Left renal cortex interstitium (tissue), 4 donors: ENCODE measurements at places on chromosomes 5 and 9.

DNA sequence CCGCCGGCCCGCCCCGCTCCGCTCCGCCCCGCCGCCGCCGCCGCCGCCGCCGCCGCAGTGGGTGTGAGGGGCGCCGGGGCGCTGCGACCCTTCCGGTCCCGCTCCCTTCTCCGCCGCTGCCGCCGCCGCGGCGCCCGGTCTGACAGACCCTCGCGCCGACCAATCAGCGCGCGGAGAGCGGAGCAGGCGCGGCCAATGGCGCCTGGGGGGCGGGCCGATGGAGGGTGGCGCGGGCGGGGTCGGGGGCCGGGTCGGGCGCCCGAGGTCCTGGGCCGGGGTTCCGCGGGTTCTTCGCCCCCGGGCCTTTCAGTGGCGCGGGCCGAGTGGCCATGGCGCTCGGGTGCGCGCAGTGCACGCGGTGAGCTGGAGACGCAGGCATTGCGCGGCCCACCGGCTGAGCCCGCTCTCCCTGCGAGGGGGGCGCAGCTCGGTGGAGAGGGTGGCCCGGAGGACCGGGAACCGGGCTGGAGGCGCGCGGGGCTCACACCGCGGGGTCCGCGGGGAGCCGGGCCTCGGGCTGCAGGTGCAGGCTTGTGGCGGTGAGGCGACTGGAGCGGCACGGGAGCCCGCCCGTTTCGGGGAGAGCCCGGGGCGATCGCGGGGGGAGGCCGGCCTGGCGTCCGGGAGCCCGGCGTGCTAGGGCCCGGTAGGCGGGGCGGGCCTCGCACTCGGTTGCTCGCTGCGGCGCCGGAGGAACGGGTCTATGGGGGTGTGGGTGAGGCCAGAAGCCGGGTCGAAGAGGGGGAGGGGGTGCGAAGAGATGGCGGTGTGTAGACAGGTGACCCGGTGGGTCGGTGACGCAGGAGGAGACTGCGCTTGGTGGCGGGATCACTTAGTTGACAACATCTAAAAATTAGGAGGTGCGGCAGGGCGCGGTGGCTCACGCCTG lies at the start of gene MAPK9:
Gene MAPK9 (minus strand): TSS at position 141 of the 889 bp plus-strand sequence. CDS start 11,522 bp downstream, outside the sequence.
- peak; percentile 64 for DNase-seq

- DNase-seq = no peak
Measured at GRCh38 chr9:109981091-109981490, 201.1 kb downstream of the PALM2AKAP2 start.

GRCh38 chr5:149421834-149422233 lies 42.7 kb upstream of the IL17B start:
- DNase-seq = no peak

- no peak for DNase-seq
Measured at GRCh38 chr9:135792268-135793128, 90.5 kb downstream of the KCNT1 start.
